ENCODE measurements at places on chromosomes 2 and 18.

DNA sequence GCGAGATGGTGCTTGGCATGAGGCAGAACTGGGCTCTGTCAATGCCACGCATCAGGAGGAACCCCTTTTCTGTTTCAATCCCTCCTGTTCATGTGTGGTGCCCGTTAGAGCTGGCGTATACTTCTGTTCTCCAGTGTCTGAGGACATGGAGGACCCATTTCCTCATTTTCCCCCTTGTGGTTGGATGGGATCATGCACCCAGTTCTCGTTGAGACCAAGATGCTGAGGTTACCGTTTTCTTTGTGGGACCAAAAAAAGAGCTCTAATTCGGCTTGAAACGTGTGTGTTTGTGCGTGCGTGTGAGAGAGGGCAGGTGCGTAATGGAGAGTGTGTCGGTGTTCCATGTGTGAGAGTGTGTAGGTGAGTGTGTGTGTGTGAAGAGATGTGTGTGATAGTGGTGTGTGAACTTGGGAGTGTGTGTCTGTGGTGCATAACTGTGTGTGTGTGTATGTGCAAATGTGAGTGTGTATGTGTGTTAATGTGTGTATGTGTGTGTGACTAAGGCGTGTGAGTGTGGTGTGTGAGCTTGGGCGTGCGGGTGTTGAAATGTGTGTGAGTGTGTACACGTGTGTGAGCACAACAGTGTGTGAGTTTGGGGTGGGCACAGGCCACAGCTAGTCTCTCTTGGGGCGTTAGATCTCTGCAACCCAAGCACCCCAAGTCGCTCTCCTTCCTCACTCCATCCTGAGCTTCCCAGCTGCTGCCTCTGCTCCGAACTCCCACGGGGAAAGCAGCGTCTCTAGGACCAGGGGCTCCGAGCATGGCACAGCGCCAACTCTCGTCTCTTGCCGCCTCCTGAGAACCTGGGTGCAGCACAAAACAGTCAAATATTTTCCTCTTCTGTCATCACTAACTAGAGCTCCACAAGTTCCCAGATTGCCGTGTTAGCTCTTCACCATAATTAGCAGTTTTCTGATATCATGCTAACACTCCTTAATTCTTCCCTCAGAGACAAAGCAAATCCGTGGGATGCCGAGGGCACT is 75.8 kb downstream of the LONRF2 start:
- DNase-seq: peak; percentile 35

DNA sequence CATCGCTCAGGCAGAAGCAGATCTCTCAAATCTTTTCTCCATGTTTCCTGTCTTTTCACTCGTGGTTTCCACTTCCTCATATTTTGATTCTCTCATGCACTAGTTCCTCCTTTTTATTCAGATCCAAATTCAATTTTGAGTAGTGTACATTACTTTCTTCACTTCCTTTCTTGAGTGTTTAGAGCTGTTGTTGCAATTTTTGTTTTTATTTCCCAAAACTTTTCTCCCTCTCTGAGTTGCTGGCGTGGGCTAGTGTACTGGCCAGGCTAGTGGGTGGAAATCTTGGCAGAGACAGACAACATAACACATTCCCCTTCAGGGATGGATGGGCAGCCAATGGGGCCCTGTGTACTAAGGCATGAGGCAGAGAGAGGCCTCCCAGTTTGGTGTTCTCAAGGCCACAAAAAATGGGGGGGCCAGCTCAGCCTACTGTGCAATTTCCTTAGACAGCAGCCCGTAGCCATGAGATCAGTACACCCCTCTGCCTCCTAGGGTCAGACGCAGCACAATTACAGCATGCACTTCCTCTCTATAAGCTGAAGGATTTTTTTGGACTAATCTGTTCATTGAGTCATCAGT is 145.1 kb upstream of the PID1 start:
- DNase-seq: no peak

- no peak for DNase-seq
These were observed 458.5 kb downstream of the MTX2 start for GRCh38 chr2:176727696-176728095.

GRCh38 chr2:48886919-48887318 is 131.4 kb upstream of the LHCGR start:
- DNase-seq: no peak

GRCh38 chr2:95036596-95037383 is 11.3 kb downstream of the MAL start:
- no peak for DNase-seq

DNA sequence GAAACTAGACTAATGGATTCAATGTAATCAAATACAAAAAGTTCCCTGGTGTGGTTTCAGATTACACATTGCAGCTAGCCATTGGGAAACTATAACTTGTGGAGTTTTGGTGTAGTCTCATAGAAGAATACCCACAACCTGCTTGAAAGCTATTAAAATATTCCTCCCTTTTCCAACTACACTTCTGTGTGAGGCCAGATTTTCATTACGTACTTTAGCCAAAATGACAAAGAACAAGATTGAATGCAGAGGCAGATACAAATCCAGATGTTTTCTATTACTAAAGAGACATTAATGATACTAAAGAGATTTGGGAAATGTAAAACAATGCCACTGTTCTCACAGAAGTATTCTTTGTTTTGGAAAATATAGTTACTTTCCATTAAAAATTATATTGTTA is 128.7 kb upstream of the SLC35G4 start:
- no peak for DNase-seq

DNA sequence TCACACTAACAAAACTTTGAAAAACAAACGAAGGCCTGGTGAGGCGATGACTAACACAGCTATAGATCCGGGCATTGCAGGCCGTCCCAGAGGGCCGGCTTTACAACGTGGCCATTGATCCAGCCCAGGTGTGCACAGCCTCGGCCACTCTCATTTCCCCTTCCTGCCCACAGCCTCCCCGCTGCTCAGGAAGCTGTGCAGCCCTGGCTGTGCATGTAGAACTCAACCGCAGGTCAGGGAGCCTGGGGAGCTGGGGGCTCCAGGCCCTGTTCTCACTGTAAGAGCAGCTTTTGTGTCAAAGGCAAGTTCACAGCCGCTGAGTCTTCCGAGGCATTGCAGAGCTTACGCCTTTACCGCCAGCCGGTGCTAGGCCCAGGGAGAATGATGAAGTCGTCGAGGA is 87.2 kb downstream of the LONRF2 start:
- no peak for DNase-seq

DNA sequence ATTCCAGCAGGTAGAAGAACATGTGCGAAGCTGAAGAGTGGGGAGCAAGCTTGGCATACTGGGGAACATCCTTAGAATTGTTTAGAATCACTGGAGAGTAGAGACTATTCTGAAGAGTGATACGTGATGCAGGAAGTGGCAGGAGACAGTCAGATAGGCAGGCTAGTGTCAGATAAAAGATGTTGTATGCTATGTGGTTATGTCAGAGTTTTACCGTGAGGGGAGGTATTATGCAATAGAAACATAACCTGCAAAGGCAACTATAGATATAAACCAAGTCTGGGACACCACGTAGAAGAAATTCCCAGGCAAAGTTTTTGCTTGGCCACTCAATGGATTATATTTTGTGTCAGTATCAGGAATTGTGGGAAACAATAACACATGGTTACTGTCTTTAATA is 62.0 kb upstream of the ZSWIM2 start:
- no peak for DNase-seq

- no peak for DNase-seq
These were observed 120.4 kb downstream of the ACKR3 start for GRCh38 chr2:236689981-236690380.

Data from lung microvascular endothelial cell (primary cell).